ENCODE measurements at places on chromosomes 6 and 20. TPM values are rescaled to one million over a fixed set of nuclear protein-coding genes. Genes with fewer than 3 reads are reported as not detected.
A peak's percentile ranks its signal among the peaks of the same experiment; 100 is the strongest.

- DNase-seq, result no peak
Measured at GRCh38 chr20:3209946-3210317, 634 bp downstream of the ITPA start.

GRCh38 chr6:132310921-132311320 is 90.4 kb downstream of the MOXD1 start:
- no peak for DNase-seq

Gene FUT9
- polyA plus RNA-seq, result not detected

Gene EYS
- 0.34 TPM for polyA plus RNA-seq

GRCh38 chr20:49925901-49926454 is 10.2 kb upstream of the RNF114 start:
- DNase-seq, result no peak

- no peak for DNase-seq
Measured at GRCh38 chr6:124040655-124041054, 237.0 kb downstream of the NKAIN2 start.

Gene LY6G6F
- polyA plus RNA-seq, result not detected

Gene SLC4A11
- 3.9 TPM for polyA plus RNA-seq

DNA sequence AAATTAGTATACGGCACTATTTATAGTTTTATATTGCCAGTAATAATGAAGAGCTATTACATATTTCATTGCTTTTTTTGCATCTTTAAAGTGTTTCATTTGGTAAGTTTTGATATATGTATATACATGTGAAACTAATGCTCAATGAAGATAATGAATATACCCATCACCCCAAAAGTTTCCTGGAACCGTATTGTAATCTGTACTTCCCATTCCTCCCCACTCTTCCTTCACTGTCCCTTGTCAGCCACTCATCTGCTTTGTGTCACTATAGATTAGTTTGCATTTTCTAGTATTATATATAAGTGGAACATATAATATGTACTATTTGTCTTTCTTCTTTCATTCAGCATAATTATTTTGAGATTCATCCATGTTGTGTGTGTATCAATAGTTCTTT is 10.3 kb upstream of the TBC1D32 start:
- no peak for DNase-seq

- no peak for DNase-seq
Measured at GRCh38 chr20:13865156-13865555, 80.3 kb downstream of the NDUFAF5 start.

Gene MEP1A
- 0.05 TPM for polyA plus RNA-seq

Gene RAD21L1
- not detected for polyA plus RNA-seq

DNA sequence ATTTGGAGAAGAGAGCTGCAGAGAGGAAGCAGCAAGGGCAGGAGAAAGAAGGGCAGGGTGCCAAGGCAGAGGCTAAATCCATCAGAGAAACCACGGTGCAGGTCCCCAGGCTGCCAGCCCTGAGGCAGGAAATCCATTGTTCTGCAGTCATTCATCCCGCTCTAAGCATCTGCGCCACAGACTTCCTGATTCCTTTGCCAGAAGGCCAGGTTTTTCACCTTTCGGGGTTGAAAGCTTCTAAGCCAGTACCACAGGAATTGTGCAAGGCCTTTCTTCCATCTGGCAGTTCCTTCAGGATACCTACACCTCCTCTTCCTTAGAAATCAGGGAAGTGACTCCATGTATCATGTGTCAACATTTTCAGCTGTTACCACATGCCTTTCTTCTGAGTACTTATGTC is 45.6 kb downstream of the ADGRF5 start:
- DNase-seq, result peak; percentile 98

Gene DLK2
- polyA plus RNA-seq, result 31.6 TPM

DNA sequence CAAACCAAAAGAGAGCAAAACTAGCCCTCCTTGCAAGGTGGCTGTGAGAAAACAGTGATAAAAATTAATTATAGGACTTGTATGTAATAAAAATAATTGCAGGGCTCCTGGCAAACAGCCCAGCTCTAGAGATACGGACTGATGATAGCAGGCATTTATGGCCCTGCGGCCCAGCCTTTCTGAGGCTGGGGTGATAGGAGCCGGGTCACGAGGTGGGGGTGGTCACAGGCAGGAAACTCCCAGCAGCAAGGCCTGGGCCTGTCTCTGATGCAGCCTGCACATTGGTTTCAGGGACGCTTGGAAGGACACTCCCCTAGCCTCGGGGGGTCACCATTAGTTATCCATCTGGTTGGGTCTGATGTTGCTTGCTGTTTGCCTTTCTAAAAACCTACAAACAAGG is 18.7 kb upstream of the TTPAL start:
- DNase-seq, result no peak

Gene TCEA2
- polyA plus RNA-seq, result 13.1 TPM

DNA sequence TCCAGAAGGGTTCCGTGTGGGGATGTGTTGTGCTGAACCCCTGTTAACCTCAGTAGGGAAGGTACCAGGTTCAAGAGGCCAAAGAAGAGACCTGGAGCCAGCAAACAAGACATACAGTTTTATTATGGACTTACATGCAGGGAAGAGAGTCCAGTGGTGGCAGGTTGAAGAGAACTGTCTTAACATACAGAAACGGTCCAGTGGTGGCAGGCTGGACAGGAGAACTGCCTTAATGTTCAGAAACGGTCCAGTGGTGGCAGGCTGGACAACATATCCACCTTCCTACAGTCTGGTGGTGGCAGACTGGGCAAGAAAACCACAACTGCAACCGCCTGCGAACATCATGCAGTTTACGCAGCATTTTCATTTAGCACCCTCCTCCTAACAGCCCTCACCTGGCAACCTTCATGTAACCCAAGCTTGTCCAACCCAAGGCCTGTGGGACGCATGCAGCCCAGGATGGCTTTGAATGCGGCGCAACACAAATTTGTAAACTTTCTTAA is 75.9 kb downstream of the PHACTR3 start:
- no peak for DNase-seq

GRCh38 chr6:67362976-67363375 is 1272.1 kb upstream of the ADGRB3 start:
- no peak for DNase-seq

DNA sequence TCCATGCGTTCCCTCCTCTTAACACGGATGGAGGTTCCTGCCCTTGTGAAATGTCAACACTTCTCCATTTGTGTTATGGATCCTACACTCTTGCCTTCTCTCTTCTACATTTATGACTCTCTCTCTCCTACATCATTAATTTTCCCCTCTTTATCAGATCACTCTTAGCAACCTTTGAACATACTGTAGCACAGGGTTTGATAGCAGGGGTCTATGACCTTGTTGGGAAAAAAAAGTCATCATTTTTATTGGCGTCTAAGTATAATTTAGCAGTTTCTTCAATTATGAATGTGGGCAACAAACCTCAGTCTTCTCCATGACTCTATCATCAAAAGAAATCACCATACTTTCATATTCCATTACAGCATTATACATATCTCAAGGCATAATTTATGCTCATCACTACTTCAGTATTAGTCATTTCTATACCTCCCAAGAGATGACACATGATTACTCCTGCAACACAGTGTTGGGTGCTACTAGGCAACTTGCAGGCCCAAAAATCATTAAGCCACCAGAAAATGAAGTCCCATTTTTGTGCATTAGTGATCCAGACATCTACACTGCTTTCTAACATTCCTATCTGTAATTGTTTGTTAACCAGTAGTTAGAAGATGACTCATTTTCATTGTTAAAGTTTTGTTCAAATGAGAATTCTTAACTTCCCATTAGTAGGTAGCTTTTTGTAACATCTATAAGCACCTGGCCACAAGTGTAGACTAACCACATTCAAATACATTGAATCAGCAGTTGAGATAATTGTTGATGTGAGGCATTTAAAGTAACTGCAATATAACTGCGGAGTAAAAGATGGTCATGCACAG is 9.5 kb downstream of the CYP39A1 start:
- peak; percentile 35 for DNase-seq

Gene CABLES2
- polyA plus RNA-seq, result 2.2 TPM

Gene KIAA1755
- polyA plus RNA-seq, result 0.07 TPM

Gene EPB41L2
- polyA plus RNA-seq, result 22.0 TPM

- no peak for DNase-seq
Measured at GRCh38 chr6:134413241-134413643, 95.3 kb upstream of the SGK1 start.

Gene CYP39A1
- polyA plus RNA-seq, result 1.5 TPM

- no peak for DNase-seq
Measured at GRCh38 chr6:159929819-159930218, 39.0 kb downstream of the MAS1 start.

GRCh38 chr6:33723371-33724085 is 12.0 kb upstream of the UQCC2 start:
- no peak for DNase-seq

GRCh38 chr6:138404666-138405337 is 779 bp downstream of the HEBP2 start:
- no peak for DNase-seq

GRCh38 chr6:40881501-40881900 is 157.5 kb downstream of the UNC5CL start:
- no peak for DNase-seq

- DNase-seq, result no peak
Measured at GRCh38 chr20:63858393-63859165, 2.7 kb upstream of the ABHD16B start.

Gene CCN5
- polyA plus RNA-seq, result not detected

GRCh38 chr6:148179786-148180185 is 162.9 kb upstream of the SASH1 start:
- no peak for DNase-seq

DNA sequence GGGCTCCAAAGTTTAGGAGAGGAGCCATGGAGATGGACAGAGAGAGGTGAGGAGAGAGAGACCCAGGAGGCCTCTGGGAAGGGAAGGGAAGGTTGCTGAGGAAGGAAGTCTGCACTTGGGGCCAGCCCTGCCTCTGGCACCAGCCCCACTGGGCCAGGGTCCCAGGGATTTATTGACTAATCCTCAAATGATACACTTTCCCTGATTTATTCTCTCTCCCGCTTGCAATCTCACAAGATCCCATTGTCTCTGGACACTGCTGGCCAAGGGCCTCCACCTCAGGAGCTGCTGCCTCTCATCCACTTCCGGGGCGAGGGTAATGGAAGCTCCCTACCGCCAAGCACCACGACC is 43.6 kb upstream of the FOXP4 start:
- no peak for DNase-seq

- DNase-seq, result no peak
Measured at GRCh38 chr6:15042938-15043337, 202.9 kb upstream of the JARID2 start.

DNA sequence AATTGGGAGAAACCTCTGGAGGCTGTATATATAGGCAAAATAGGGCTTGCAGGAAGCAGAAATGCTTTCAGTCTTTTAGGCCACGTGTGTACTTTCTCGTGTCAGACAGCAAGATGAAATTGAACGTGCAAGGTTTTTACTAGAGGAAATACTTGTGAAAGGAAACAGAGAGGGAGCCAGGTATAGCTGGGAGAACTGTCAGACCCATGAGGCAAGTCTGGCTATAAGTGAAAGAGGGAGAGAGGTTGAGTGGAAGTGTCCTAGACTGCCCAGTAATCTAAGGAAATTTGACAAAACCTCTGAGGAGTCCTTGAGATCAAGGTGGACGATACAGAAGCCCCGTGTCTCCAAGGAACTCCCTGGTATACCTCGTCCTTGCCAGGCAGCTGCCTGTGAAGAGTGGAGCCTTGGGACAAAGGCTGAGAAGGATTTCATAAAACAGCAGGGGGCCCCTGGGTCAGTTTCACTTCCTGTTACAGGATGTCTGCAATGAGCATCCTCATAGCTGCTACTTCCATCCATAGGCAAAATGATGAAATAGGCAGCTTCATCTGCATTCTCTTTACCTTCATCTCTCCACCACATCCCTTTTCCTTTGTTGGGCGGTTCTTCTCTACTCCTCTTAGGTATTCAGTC is 114.4 kb upstream of the MAP3K7 start:
- DNase-seq, result no peak

DNA sequence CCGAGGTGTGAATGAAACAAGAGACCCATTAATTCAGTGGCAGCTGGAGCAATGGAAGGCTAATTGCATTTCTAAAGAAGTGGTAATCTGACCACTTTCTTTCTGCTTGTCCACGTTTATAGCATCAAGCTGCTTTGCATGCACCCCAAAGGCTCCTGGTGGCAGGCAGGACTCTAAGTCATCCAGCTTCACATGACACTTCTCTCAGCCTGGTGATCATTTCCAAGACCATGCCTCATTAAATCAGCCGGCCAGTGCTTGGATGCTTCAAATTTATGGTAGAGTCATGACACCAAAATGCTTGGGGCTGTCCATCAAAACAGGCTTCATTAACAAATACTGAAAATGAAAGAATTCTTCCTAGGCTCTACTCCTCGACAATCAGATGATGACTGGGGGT is 614.9 kb downstream of the DOK5 start:
- DNase-seq, result no peak

Gene GPX5
- not detected for polyA plus RNA-seq

Gene MYLK2
- polyA plus RNA-seq, result 0.05 TPM

DNA sequence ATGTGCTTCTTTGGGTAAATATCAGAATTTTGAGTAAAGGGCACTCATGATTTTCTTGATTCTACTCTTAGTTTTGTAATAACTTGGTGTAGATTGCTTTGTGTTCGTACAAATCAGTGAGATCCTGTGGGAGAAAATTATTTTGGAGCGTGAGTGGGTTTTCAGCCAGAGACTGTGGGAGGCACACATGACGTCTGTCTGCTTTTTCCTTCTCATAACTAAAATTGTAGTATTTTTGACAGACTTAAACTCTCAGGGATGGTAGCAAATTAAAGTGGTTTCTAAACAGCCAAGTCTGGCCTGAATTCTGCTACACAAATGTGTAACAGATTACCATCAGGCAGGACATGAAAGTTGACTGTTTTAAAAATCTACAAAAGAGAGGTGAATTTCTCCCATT is 222.6 kb downstream of the OTOR start:
- no peak for DNase-seq

- no peak for DNase-seq
Measured at GRCh38 chr6:79878142-79878748, 69.1 kb downstream of the ELOVL4 start.

GRCh38 chr6:169370666-169371343 is 117.2 kb upstream of the THBS2 start:
- no peak for DNase-seq

DNA sequence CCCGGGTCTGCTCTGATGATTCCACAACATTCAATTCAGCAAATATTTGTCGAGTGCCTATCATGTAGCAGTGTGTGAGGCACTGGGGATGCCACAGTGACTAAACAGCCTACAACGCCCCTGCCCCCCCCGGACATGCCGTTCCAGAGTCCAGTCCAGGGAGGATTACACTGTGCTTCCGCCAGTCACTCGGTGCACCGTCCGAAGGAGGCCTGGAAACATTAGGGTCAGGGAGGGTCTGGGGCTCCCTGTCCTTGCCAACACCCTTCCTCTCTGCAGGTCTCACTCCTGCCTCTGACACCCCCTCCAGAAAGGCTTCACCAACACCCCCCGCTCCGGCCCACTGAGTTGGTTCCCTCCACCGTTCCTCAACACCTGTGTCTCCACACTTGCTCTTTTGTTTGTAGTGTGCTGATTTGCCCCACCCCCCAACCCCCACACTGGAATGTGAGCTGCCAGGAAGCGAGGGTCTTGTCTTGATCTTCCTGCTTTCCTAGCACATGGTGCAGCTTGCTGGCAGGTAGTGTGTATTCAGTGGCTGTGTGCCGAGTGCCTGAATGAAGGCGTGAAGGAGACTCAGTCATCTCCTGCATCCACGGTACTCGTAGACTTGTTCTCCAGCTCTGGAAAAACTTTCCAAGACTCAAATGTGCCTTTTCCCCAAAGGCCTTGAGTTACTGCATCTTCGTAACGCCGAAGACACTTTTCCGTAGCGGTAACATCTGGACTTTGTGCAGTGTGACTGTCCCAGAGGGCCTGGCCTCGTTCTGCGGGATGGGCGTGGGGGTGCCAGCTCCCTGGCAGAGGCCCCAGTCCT is 150.4 kb downstream of the ZDHHC14 start:
- DNase-seq, result no peak

Measured in keratinocyte (primary cell).